ENCODE measurements at places on chromosomes 13 and 19.

GRCh38 chr13:108315273-108315672 is 45.8 kb downstream of the TNFSF13B start:
- DNase-seq = no peak

DNA sequence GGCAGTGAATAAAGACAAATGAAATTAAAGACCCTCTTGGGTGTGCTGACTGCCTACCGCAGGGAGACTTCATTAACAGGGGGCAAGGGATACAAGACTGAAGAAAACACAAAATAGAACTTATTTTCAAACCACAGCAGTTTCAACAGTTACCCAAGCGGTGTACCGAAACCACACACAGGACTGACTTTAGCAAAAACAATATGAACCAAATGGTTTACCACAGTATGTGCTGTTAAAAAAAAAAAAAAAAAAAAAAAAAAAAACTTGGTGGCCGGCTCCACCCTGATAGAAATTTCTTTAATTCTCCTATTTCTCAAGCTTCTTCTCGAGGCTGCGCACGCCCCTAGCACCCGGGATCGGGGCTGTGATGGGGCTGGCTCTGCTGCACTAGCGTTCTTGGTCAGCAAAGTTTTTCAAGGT is 42.6 kb downstream of the KLF2 start:
- DNase-seq = no peak

DNA sequence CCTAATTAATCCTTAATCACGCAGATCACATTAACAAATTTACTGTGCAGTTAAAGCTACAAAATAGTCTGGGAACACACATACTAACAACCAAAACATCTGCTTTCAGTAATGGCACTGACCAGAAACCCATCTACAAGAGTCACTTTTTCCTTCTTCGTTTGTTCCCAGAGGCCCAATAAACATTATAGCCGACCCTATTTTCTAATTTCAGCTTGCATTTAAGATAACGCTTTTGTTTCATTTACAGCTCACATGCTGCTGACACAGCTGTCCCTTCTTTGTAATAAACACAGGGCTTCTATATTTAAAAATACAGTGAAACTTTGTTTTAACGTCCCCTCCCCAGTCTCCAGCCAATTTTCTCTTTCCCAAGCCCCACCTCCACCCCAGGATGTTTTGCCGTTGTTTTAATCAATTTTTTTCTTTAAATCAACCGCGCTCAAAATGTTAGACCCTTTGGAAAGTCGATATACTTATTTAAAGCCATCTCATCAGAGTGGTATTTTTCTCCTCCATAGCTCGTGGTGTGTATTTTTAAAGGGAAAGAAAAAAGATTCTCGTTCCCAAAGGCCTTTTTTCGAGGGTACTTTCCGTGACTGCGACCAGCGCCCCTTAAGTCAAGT is 1.7 kb upstream of the WBP4 start:
- peak; percentile 10 for DNase-seq

DNA sequence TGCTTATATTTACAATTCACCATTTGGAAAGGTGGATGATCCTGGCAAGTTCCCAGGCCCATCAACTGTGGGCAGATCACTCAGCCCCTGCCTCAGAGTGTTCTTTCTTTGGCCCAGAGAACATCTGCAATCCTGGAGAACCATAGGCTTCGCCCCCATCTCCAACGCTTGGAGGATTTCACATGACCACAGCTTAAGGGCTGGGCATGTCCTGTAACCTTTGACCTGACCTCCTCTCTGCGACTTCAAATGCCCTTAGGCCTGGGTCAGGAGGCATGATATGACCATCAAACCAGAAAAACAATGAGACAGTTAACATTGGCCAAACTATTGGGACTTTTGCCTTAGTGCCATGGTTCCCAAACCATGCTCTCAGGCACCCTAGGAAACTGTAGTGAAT is 7.2 kb upstream of the MBNL2 start:
- DNase-seq = no peak

DNA sequence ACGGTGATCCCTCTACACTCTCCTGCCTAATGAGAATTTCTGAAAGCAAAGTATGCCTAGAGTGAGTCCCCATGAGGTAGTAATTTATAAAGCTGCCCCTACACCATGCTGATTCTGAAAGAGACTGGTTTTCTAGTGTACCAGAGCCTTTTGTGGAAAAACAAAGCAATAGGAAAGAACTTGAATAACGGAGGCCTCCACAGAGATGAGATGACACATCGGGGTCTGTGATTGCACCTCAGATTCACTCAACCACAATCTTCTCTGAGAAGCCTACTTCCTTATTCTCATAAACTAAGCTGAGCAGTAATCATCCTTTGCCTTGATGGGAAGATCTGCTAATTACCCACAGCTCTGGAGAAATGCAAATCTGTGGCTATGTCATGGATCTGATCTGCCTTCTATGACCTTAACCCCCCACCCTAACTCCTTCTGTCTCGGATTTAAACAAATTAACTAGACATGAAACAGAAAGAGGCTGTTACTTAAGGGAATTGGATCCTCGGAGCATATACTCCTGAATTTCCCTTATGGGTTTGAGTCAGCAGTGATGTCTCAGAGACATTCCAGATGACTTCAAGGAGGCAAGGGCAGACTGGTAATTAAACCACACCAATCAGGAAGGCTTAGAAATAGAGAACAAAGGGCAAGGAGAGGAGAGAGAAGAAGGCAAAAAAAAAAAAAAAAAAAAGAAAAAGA is 128.0 kb downstream of the DCT start:
- peak; percentile 83 for DNase-seq

GRCh38 chr19:12137221-12137940 is 2.8 kb downstream of the ZNF20 start:
- no peak for DNase-seq

- no peak for DNase-seq
Measured at GRCh38 chr13:90806016-90806615, 541.4 kb upstream of the MIR17HG start.

GRCh38 chr13:35483761-35484160 is 7.3 kb upstream of the MAB21L1 start:
- DNase-seq = no peak

DNA sequence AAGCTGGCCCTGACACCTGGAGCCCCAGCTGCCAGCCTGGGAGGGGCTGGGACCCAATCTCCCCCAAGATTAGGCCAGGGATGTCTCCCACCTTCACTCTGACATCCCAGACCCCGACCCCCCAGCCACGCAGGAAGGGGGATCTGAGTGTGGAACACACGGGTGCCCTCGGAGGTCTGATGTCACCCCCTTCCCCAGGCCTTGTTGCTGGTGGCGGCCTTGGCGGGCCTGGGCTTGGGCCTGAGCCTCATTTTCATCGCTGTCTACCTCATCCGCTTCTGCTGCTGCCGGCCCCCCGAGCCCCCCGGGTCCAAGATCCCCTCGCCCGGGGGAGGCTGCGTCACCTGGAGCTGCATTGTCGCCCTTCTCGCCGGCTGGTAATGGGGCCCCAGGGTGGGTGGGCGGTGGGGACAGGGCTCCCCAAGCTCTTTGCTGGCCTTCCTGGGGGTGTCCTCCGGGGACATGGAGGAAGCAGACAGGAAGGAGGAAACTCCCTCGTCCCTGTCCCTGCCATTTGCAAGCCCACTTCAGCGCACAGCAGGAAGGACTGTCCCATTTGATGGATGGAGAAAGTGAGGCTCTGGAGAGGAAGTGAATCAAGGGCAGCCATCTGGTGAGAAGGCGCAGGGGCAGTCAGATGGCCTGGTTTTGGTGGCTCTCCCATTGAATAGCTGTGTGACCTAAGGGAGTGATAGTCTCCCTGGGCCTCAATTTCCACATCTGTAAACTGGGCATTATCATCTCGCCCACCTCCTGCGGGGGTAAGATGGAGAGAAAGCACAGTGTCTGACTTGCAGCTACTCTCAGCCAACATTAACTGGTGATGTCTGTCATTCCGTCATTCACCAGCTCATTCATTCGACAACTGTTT is 3.9 kb downstream of the TTYH1 start:
- DNase-seq = no peak

GRCh38 chr13:99057310-99057975 is 79.6 kb upstream of the DOCK9 start:
- DNase-seq = no peak

Data from fibroblast of upper back skin (primary cell).